AG08395 (cell line): ENCODE measurements at places on chromosomes 16 and 17.

GRCh38 chr17:16639438-16639837 lies 14.2 kb downstream of the ZNF624 start:
- no peak for DNase-seq

- DNase-seq = no peak
These were observed 29.8 kb upstream of the CIBAR2 start for GRCh38 chr16:85142129-85142513.

DNA sequence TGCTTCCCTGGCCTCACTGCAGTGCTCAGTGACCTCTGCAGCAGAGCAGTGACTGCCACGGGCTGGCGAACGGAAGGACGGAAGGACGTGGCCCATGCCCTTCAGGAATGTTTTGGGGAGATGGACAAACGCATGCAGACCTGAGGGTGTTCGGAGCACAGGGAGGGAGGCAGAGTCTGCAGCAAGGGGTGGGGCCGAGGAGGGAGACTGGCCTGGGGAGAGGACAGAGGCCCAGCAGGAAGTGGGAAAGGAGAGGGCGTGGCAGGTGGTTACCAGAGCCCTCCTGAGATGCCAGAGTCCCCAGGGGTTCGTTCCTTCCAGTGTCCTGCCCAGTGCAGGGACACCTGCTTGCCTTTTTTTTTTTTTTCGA lies 21.9 kb downstream of the ADORA2B start:
- no peak for DNase-seq

DNA sequence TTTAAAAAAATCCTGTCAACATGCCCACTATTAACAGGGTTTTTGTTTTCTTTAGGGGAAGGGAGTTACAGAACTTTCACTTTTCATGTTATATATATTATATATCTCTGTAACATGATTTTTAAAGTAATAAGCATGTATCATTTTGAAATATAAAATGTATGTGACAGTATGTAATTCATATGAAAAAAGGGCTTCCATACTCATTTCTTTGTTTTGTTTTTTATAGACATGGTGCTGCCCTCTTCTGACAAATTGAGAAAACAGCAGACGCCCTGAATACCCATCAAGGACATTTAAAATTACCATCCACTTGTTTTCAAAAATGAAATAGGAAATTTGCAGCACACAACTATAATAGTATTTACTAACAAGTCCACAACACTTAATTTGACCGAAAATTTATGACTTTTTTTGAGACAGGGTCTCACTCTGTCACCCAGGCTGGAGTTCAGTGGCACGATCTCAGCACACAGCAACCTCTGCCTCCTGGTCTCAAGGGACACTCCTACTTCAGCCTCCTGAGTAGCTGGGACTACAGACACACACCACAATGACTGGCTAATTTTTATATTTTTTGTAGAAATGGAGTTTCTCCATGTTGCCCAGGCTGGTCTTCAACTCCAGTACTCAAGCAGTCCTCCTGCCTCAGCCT lies 30.4 kb downstream of the CFDP1 start:
- DNase-seq = peak; percentile 43

- DNase-seq = peak; percentile 99
These were observed at the start of gene NUPR1 for GRCh38 chr16:28538733-28539596. TSS of gene NUPR1 (minus strand) at chr16:28538974. CDS start at chr16:28538907, 67 bp downstream.

DNA sequence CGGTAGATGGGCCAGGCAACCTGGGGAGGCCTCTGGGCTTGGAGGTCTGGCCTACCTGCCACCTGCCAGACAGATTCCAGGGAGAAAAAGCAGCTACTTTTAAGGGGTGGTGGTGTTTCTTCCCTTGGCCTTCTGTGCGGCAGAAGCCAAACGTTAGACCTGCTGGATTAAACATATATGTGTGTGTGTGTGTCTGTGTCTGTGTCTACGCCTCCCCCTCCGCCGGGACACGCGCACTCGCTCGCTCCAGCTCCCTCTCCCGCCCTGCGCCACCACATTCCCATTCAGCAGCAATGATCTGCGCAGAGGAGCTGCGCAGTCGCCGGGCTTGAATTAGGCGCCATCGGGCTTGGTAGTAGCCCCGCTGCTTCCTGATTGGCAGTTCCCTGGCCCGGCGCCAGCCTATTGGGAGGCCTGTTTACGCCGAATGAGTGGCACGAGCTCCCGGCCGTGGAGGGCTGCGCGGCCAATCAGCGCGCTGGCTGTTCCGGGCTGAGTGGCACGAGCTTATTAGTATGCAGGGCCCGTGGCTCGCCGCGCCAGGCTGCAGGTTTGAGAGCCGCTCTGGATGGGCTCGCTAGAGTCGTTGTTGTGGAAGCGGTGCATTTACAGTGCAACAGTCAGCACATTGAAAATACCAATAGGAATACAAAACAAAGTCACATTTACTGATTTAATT lies at the start of gene BAHCC1:
BAHCC1 (plus strand) TSS at position 537 of the 679 bp plus-strand sequence. CDS start 4,283 bp downstream, outside the sequence.
- DNase-seq = peak; percentile 99

GRCh38 chr17:32971171-32971570 lies 20.5 kb upstream of the SPACA3 start:
- DNase-seq = no peak

- no peak for DNase-seq
These were observed 4.2 kb upstream of the SPAG9 start for GRCh38 chr17:51124640-51125503.
